ENCODE measurements at places on chromosomes 6 and 20.

DNA sequence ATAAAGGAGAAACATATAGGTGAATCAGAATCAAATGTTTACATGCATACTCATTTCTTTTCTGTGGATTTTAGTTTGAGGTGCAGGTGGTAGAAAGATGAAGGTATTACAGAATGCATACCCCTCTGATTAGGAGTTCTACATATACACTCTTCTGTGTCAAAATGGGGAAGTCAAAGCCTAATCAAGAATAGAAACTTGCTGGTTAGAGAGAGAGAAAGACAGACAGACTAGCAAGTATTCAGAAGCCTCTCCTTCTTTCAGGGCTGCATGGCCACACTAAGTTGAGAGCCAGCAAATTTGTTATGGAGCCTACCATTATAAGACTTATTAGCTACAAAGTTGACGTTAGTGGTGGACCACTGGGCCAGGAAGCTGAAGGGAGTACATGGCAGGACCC, 358.3 kb upstream of the EYS start:
- DNase-seq: no peak

DNA sequence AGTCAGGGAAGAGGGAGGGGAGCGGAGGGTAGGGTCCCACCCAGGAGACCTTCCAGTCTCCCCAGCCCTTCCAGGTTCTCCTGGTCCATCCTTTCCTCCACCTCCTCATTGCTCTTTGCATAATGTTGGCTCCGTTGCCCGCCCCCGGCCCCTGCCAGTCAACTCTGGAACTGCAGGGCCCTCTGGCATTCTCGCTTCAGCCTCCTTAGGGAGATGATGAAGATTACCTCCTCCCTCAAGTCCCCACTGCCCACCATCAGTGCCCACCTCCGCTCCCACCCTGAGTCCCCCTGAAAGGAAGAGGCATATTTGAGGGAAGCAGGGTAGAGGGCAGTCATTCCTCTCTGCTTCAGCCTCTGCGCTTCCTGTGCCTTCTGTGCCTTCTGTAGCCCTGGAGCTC, 8.5 kb downstream of the TMEM63B start:
- no peak for DNase-seq

DNA sequence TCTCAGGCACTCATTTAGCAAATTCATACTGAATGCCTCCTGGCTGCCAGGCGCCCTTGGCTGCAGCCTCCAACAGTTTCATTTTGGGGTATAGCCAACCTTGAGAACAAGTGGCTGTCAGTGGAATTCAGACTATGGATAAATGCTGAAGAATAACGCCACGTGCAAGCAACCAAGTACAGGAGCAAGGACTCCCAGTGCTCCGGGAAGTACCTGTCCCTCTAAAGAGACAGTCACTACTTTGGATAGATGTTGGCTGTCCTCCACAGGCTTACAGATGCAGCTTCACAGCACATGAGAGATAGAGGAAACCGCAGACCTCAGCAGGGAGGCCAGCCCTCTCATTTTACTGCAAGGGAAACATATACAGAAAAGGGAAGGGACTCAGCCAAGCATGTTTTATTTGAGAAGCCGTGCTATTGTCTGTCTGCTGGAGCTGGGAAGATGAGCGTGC, 658.2 kb downstream of the PTPRT start:
- DNase-seq: no peak

DNA sequence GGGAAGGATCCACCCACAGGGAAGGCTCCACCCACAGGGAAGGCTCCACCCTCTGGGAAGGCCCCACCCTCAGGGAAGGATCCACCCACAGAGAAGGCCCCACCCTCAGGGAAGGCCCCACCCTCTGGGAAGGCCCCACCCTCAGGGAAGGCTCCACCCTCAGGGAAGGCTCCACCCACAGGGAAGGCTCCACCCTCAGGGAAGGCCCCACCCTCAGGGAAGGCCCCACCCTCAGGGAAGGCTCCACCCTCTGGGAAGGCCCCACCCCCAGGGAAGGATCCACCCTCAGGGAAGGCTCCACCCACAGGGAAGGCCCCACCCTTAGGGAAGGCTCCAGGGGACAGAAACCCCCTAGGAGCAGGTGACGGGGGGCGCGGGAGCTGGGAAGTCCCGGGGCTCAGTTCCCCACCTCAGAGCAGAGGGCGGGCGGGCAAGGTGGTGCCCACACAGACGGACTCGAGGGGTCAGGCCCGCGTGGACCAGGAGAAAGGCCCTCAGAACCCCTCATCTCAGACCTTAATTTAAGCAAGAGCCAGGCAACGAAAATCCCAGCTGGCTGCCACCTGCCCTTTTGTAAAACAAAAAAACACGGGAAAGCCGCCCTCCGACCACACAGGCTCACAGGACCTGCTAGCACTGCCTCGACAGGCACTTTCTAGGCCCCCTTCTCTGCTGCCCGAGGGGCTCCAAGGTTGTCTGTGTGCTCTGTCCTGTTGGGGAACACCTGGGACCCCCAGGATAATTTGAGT, 39.7 kb downstream of the KCNQ2 start:
- DNase-seq: no peak

DNA sequence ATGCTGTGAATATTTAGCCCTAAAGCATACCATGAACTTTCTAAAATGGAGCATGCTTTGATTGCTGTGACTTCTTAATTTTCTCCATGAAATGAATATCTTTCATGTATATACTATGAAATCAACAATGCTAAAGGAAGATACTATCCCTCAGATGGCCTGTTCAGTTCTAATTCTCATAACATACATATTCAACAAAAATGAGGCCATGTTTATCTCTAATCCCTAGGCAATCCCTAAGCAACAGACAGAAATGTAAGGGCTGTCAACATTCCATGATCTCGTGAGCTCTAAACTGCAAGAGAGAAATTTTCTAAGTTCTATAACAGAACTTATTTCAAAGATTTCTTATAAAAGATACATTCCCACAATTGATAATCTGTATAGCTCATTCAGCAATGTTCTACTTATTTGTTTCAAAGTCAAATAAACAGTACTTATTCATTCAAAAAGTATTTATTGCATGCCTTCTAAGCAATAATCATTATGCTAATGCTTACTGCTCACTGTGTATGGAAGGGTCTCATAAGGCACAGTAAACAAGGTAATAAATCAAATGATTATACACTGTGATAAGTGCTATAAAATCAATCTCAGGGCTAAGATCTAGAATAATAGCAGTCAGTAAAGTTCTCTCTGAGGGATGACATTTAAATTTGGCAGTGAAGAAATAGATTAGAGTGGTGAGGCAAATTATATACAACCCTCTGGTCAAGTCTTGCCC, 492.9 kb downstream of the PHF3 start:
- no peak for DNase-seq

GRCh38 chr20:50982363-50982762, 23.7 kb downstream of the MOCS3 start:
- no peak for DNase-seq

- no peak for DNase-seq
Observed at GRCh38 chr20:21240394-21240793, 62.7 kb upstream of the XRN2 start.

DNA sequence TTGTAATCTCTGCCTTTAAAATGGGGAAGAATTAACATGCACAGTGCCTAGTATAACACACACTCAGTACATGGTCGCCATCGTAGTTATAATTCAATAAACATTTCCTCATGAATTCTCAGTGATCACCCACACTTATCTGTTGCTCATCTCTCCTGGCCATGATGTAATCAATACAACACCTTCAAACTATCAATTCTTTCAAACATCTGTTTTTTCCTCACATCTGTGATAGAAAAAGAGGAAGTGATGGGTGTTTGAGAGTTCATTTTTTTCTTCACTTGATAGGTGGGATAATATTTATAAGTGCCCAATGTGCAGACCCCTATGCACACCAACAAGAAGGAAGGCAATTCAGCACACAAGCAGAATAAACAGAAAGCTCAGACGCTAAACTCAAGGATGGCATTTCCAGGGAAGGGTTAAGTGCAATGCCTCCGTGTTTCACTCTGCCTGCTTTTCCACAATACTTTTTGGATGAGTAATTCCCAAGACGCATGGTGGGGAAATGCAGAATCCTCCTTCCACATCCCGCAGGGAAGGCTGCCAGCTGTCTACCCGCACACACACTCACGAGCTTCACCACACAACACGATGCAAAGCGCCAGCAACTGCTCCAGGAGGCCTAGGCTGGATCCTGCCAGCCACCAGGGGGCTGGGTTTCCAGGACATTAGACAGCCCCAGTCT, 100.3 kb downstream of the GMPR start:
- no peak for DNase-seq

All from NCI-H524 treated with DMSO at 0.1 percent for 48 hours (cell line).